Stimulated activated CD4-positive, alpha-beta T cell treated with anti-CD3 and anti-CD28 coated beads, Interleukin-2, amount 100 ng/mL, for 24 hours (primary cell): ENCODE measurements at places on chromosomes 2 and 18.

- no peak for DNase-seq
These were observed 166.7 kb downstream of the MYT1L start for GRCh38 chr2:2164326-2164917.

DNA sequence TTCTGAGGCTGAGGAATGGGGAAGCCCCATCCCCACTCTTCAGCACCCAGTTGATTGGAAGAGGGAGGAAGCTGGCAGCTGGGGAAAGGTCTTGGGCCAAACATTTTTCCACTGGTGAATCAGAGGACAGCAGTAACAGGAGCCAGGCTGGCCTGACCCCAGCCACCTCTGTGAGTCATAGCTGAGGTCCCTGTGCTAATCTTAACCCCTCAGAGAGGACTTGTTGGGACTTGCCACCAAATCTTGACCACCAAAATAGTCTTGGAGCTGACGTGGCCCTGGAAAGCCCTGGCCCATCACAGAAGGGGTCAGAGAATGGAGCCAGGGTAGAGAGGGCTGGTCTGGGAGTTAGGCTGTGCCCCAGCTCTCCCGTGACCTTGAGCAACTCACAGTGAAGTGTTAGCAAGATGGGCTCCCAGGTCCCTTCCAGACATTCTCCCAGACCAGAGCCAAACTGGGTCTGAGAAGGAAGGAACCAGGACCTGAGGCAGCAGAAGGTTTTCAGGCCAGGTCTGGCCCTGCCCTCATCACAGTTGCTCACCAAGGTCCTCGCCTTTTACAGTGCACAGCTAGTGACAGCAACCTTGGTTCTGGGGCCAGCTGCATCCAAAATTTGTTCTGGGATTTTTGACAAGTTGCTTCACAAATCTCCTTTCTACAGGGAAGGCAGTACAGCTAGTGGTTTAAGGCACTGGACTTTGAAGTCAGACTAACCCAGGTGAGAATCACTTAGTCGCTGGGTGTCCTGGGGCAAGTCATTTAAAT, 266.6 kb downstream of the CYP26B1 start:
- DNase-seq = no peak

GRCh38 chr2:191660575-191660974, 17.4 kb upstream of the NABP1 start:
- no peak for DNase-seq

- DNase-seq = no peak
These were observed 144.3 kb downstream of the DTNB start for GRCh38 chr2:25529034-25529433.

- no peak for DNase-seq
These were observed 42.4 kb downstream of the CTIF start for GRCh38 chr18:48581206-48581605.
